ENCODE measurements at places on chromosomes 3 and 15.
A peak's percentile ranks its signal among the peaks of the same experiment; 100 is the strongest.

GRCh38 chr3:46546896-46547440 lies 19.1 kb downstream of the LRRC2 start:
- H3K27ac ChIP-seq, result no peak overlapping the region
- peaks cover 2% of the 10 kb centered on the region for H3K4me1 ChIP-seq
- no peak overlapping the region for H3K4me3 ChIP-seq
- no peaks in the 10 kb centered on the region for H3K27me3 ChIP-seq
- no peak for DNase-seq
- H3K36me3 ChIP-seq, result no peaks in the 10 kb centered on the region

DNA sequence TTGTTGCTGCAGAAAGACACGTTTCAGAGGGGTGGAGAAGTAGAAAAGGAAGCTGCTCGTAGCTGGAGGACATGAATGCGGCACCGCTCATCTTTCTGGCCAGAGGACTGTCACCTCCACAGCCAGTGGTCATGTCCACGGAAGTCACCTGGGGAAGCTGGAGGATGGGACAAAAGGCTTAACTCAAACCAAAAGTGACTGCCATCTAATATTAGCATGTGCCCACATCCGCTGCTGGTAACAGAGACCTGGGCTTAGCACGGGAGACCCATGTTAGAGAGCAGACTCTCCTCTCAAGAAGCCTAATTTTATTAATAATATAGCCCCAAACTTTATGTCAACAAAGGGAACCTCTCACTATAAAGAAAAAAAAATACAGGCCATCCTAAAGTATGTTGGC lies 5.9 kb downstream of the MEX3B start:
- no peak overlapping the region for H3K27ac ChIP-seq
- H3K27me3 ChIP-seq, result peaks cover 16% of the 10 kb centered on the region
- peaks cover 10% of the 10 kb centered on the region for H3K36me3 ChIP-seq

DNA sequence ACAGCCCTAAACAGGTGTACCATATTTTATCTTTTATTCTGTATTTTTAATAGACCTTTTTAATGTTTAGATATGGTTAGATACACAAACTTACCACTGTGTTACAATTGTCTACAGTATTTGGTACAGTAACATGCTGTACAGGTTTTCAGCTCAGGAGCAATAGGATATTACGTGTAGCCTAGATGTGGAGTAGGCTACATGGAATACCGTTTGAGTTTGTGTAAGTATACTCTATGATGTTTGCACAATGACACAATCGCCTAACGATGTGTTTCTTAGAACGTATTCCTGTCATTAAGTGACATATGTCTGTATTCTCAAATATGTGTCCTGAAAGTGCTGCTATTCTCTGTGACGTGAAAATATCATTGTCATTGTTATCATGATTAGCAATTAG lies 62.6 kb downstream of the MFSD1 start:
- H3K4me3 ChIP-seq, result no peak overlapping the region
- H3K27me3 ChIP-seq, result no peaks in the 10 kb centered on the region
- no peaks in the 10 kb centered on the region for H3K4me1 ChIP-seq
- no peaks in the 10 kb centered on the region for H3K36me3 ChIP-seq
- no peak overlapping the region for H3K27ac ChIP-seq

DNA sequence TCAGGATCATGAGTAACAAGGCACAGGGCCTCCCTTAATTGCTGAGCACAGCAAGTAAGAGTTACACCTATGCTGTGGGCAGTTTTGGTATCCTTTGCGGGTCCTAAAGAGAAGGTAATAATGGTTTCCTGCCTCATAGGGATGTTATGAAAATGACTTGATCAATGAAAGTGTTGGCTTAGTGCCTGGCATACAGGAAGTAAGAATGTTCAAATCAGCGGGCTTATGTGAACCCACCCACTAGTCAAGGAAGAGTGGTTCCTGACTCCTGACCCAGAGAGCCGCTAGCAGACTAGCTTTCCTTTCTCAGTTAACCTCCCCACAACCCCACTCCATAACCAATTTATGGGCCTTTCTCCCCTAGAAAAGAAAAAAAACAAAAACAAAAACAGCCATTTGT lies 5.2 kb upstream of the ADAMTS9 start:
- H3K27me3 ChIP-seq, result no peaks in the 10 kb centered on the region
- H3K27ac ChIP-seq, result no peak overlapping the region
- no peaks in the 10 kb centered on the region for H3K36me3 ChIP-seq
- peaks cover 7% of the 10 kb centered on the region for H3K4me1 ChIP-seq
- no peak overlapping the region for H3K4me3 ChIP-seq

DNA sequence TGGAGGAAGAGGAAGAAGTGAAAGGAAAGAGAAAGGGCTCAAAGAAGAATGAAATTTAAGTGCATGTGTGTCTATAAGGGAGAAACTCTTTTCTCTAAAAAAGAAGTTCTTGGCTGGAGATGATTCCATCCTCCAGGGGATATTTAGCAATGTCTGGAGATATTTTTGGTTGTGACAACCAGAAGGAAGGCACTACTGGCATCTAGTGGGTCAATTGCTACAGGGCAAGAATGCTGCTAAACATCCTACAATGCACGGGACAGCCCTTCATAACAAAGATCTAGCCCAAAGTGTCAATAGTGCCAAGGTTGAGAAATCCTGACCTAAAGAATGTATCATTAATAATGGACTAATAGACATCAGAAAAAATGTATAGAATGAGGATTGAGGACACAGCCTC lies 57.4 kb upstream of the ST3GAL6 start:
- DNase-seq, result peak; percentile 82
- peaks cover 5% of the 10 kb centered on the region for H3K4me1 ChIP-seq
- no peak overlapping the region for H3K4me3 ChIP-seq
- no peak overlapping the region for H3K27ac ChIP-seq
- H3K27me3 ChIP-seq, result no peaks in the 10 kb centered on the region

DNA sequence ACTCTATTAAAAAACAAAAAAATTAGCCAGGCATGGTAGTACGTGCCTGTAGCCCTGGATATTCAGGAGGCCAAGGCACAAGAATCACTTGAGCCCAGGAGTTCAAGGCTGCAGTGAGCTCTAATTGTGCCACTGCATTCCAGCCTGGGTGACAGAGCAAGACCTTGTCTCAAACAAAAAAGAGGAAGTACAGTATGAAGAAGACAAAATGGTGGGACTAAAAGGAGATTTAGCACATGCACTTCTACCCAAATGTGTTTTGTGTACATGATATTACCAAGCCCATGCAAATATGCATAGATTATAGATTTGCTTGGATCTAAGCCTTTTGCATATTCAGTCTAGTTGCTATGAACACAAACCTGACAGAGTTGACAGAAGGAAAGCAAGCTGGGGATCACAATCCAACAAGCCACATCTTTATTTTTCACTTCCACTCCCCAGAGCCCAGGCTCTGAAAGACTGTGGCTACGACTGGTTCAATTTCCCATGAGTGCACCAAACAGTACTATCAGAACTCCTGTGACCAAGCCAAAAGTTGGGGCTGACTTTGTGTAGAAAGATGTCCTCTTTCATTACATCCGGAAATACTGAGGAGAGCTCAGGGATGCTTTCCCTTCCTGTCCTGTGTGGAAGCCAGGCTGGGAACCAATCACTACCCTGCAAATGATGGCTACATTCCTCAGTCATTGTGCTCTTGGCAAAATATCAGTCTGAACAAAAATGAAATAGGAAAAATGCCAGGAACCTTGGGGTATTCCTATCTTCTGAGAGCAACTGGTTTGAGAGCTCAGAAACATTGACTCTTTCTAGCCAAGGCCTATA lies 49.4 kb downstream of the TGM4 start:
- H3K4me1 ChIP-seq, result no peaks in the 10 kb centered on the region
- no peak overlapping the region for H3K27ac ChIP-seq
- H3K36me3 ChIP-seq, result peaks cover 36% of the 10 kb centered on the region

GRCh38 chr15:73527598-73527997 lies 84.6 kb downstream of the REC114 start:
- H3K27me3 ChIP-seq, result no peaks in the 10 kb centered on the region
- H3K4me3 ChIP-seq, result no peak overlapping the region
- H3K27ac ChIP-seq, result no peak overlapping the region

DNA sequence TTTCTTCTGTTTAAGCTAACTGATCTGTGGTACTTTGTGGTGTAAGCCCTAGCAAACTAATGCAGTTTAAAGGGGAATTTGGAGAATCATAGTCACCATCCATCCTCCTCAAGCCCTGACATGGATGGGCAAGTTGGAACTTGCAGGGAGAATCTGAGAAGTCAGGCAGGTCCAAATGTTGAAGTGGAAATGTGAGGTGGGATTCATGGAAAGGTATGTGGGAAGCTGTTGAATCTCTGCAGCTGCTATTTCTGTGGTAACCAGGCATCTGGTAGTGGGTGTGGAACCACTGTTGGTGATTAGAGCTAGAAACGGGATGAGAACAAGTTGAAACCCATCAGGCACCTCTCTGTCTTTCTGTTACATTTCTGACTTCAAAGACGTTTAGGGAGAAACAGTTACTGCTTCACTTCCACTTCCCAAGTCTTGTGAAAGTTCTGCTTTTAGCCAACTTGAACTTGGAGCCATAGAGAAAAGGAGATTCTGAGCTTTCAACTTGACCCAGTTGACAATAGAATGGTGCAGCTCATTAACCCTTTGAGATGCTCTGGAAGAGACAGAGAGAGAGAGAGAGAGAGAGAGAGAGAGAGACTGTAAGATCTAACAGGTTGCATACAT lies 38.1 kb upstream of the NMNAT3 start:
- no peak overlapping the region for H3K4me3 ChIP-seq
- no peaks in the 10 kb centered on the region for H3K4me1 ChIP-seq
- H3K36me3 ChIP-seq, result no peaks in the 10 kb centered on the region
- H3K27ac ChIP-seq, result no peak overlapping the region
- no peaks in the 10 kb centered on the region for H3K27me3 ChIP-seq
- DNase-seq, result no peak

DNA sequence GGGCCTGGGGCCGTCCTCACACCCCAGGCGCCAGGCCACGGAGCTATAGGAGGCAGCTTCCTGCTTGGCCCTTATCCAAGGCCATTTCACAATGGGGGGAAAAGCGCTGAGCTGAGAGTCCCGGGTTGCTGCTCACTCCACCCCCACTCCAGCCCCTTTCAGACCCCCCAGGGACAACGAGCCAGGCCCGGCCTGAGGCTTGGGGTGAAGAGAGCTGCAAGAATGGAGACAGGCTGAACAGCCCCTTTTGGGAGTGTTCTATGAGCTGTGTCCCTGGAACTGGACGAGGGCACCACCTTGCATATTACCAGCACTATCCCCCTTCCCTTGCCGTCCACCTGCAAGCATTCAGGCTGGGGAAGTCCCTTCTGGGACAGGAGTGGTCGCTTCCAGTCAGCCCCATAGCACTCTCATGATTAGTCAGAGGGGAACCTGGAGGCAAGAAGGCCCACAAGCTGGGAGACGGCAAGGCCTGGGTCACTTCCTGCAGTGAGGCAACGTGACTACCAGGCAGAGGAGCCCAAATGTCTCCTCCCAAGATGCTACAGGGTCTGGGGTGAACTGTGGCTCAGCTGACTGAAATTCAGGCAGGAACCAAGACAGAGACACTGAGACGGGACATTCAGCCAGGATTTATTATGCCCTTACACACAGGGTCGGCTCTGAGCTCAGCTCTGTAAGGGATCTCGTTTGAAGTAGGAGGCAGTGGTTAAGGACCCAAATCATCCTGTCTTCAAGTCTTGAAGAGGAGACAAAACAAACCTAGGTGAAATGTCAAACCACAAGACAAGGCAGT lies 8.6 kb upstream of the SRP14 start:
- H3K36me3 ChIP-seq, result no peaks in the 10 kb centered on the region
- no peak overlapping the region for H3K4me3 ChIP-seq
- DNase-seq, result peak; percentile 33
- H3K27ac ChIP-seq, result peak overlapping the region; percentile 7

DNA sequence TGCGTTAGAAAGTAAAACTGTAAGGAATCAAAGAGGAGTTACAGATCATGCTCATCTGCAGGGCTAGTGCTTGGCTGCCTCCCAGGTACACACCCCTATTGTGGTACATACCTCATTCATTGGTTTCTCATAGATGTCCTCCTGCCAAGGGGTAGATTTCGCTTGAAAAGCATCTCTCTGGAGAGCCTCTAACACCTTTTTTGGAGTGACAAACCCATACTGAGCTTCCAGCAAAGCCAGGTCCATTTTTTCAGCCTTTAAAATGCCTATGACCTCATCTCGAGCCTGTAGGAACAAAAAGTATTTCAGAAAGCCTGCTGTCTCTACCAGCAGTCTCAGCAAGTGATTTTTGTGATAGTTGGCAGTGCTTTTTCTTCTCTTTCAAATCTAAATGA lies 112.1 kb downstream of the CMSS1 start:
- no peaks in the 10 kb centered on the region for H3K36me3 ChIP-seq
- peak overlapping the region; percentile 38 for H3K27ac ChIP-seq
- H3K4me1 ChIP-seq, result peaks cover 2% of the 10 kb centered on the region
- peak; percentile 70 for DNase-seq
- no peak overlapping the region for H3K4me3 ChIP-seq

DNA sequence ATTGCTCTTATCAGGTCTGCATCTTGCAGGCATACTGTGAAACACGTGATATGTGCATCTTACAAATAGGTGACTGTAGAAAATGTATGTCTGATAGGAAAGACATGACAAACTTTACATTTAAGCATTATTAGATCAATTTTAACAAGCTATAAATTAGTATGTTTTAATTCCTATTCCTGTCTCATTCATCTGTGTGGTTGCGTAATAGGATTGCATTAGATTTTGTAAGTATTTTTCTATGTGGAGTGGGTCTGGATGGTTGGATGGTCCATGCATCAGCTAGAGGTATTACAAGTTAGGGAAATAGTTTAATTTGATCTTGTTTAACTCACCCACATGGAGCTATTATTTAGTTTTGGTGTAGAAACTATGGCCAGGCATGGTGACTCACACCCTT lies 18.8 kb downstream of the ASTE1 start:
- H3K36me3 ChIP-seq, result peaks cover 5% of the 10 kb centered on the region
- no peaks in the 10 kb centered on the region for H3K4me1 ChIP-seq
- no peak overlapping the region for H3K4me3 ChIP-seq
- H3K27ac ChIP-seq, result no peak overlapping the region
- H3K27me3 ChIP-seq, result no peaks in the 10 kb centered on the region

DNA sequence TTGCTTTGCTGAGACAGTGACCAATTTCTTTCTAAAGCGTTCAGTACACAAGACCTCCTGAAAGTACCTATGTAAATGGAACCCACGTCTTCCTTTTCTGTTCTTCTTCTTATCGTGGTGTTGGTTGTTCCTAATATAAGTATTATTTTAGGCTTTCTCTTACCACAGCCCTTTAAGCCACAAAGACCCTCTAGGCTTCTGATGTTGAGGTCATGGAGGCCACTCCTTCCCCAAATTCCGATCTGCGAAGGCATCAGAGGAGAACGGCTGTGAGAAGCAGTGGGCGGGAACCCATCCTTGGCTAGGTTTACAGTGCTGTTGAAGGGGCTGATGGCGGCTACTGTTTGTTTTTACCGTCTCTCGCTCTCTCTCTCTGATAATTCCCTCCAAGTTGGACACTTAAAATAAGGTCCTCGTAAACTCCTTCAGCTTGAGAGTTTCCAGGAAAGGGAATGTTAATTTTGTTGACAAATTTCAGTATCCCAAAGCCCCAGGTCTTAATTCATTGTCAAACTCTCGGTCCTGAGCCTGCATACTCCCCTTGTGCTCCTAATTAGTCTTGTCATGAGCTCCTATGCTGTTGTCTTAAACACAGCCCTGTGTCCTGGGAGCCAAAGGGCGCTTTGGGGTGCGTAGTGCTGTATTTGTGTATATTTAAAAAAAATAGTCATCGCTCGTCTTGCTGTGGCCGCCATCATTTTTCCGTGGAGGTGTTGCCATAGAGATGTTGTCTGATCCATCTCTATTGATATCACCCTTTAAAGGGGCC lies 178.8 kb downstream of the OPA1 start:
- H3K27me3 ChIP-seq, result no peaks in the 10 kb centered on the region
- no peak overlapping the region for H3K27ac ChIP-seq
- no peak for DNase-seq

- no peak for DNase-seq
- no peak overlapping the region for H3K27ac ChIP-seq
- no peaks in the 10 kb centered on the region for H3K4me1 ChIP-seq
- no peak overlapping the region for H3K4me3 ChIP-seq
- H3K36me3 ChIP-seq, result no peaks in the 10 kb centered on the region
These were observed 855.1 kb downstream of the ROBO1 start for GRCh38 chr3:78912687-78913086.

All from trophoblast cell (in vitro differentiated cells and primary cell).